ENCODE measurements at places on chromosomes 6 and 20. TPM values are rescaled to one million over a fixed set of nuclear protein-coding genes. Genes with fewer than 3 reads are reported as not detected.

Gene MUC21
- not detected for total RNA-seq

Gene CDK19
- total RNA-seq = 13.7 TPM

Gene DCDC2
- total RNA-seq = not detected

- H3K27me3 ChIP-seq = no peaks in the 10 kb centered on the region
- no peaks in the 10 kb centered on the region for H3K36me3 ChIP-seq
- no peak for DNase-seq
- H3K4me1 ChIP-seq = no peaks in the 10 kb centered on the region
These were observed 83.3 kb downstream of the FUT9 start for GRCh38 chr6:96099069-96099468.

- no peaks in the 10 kb centered on the region for H3K27me3 ChIP-seq
- H3K36me3 ChIP-seq = no peaks in the 10 kb centered on the region
- H3K27ac ChIP-seq = peak overlapping the region; percentile 48
- peak; percentile 86 for DNase-seq
These were observed 3.3 kb upstream of the TAGAP start for GRCh38 chr6:159047891-159048685.

DNA sequence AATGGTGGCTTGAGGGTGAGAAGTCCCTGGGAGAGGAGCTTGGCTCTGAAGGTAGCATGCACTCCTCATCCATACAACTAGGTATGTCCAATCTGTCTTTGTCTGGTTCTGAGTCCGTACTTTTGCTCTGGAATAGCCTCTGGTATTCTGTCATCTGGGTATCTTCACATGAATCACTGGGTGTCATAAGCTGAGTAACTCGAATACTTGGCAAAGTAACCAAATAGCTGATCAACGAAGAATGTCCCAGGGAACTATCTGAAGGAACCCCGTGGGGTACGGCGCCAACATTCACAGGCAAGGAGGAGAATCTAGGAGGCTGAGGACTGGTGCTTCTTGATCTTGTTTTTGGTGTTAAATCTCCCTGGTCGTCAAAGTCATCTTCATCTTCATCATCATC, 184.8 kb downstream of the HIVEP2 start:
- H3K27ac ChIP-seq = no peak overlapping the region
- H3K36me3 ChIP-seq = peaks cover 17% of the 10 kb centered on the region
- H3K4me1 ChIP-seq = peaks cover 14% of the 10 kb centered on the region
- no peak for DNase-seq
- H3K4me3 ChIP-seq = no peak overlapping the region
- no peaks in the 10 kb centered on the region for H3K27me3 ChIP-seq
